ENCODE measurements at places on chromosomes 6 and 20. TPM values are rescaled to one million over a fixed set of nuclear protein-coding genes. Genes with fewer than 3 reads are reported as not detected.

The ZFP57 gene
- total RNA-seq, result 2.7 TPM

The MAP1LC3A gene
- total RNA-seq, result 5.7 TPM

The GMNN gene
- 25.2 TPM for total RNA-seq

The CYP39A1 gene
- 0.37 TPM for total RNA-seq

The CDSN gene
- total RNA-seq, result not detected

The ZNF335 gene
- total RNA-seq, result 23.7 TPM

The DEFB118 gene
- not detected for total RNA-seq

The BPI gene
- total RNA-seq, result not detected

The CASS4 gene
- 0.20 TPM for total RNA-seq

The PGC gene
- not detected for total RNA-seq

The PRSS35 gene
- total RNA-seq, result 0.37 TPM

The EYA4 gene
- 0.73 TPM for total RNA-seq

The PBOV1 gene
- total RNA-seq, result not detected

The CDH26 gene
- under 0.01 TPM for total RNA-seq

The GLO1 gene
- 148 TPM for total RNA-seq

The CMTR1 gene
- total RNA-seq, result 32.0 TPM

The RBCK1 gene
- 54.0 TPM for total RNA-seq

The CST5 gene
- not detected for total RNA-seq

The BHLHE23 gene
- total RNA-seq, result not detected

The RUNX2 gene
- total RNA-seq, result 5.1 TPM

The SIM1 gene
- 2.9 TPM for total RNA-seq

The CRIP3 gene
- not detected for total RNA-seq

The ADGB gene
- total RNA-seq, result not detected

The C4B gene
- 1.4 TPM for total RNA-seq

The SMOC2 gene
- total RNA-seq, result 0.37 TPM

The STX11 gene
- total RNA-seq, result 1.5 TPM

The IL17F gene
- total RNA-seq, result not detected

The RBPJL gene
- not detected for total RNA-seq

The PLG gene
- not detected for total RNA-seq

The FAM229B gene
- total RNA-seq, result 4.5 TPM

Data from subcutaneous preadipocyte (primary cell).